Stimulated activated CD4-positive, alpha-beta T cell treated with anti-CD3 and anti-CD28 coated beads, Interleukin-4, amount 100 ng/mL, for 1 hour (primary cell): ENCODE measurements at places on chromosomes 5 and 9.

DNA sequence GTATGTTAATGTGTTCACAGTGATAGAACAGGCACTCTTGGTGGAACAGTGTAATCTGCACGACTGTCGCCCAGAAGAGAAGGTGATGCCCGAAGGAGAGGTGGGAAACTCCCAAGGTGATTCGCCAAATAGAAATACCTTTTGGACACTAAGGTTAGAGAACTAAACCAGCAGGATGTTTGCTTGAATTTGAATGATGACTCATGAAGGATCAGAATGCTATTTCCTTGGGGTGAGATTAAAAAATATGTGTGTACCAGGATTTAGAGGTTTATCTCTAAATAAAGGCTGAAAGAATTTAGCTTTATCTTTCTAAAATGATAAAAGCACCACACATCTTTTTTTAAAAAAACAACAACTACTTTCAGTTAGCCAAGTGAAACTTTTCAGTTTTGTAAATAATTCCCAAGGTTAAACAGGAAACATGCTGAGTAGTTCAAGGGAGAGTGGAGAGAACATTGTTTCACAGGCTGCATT is 297.4 kb upstream of the TAS2R1 start:
- no peak for DNase-seq

GRCh38 chr5:9502050-9502834 is 43.6 kb downstream of the SEMA5A start:
- DNase-seq, result no peak

DNA sequence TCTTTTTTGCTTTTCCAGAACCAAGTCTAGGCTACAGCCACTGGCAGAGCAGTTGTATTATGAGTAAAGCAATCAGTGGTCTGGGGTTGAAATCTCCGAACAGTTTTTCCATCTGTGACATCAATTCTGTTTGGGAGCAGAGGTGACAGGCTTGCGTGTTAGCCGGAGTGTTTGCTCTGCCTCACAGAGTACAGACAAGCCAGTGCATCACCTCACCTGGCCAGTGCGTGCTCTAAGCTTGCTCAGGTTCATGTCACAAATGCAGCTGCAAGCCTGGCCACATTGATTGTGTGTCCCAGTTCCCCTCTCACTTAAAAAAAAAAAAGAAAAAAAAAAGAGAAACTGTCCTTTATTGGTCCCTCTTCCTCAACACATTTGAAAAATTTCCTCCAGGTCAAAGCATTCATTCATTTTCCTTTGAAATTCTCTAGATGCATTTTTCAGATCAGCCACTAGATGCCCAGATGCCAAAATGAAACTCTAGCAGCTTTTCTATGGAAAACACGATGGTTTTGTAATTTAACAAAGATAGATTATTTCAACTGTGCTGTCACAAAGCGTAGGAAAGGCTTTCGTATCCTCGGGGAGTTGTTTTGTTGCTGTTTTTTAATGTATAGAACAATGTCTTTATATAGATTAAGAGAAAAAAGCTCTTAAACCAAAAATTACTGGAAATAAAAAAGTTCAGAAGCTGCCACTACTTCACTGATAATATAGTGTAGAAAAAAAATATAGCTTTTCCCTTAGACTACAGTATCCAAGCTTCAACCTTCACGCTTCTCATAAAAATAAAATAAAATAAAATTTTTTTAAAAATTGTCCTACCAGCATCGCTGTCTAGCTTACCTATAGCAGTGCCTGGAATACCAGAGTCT is 585.5 kb downstream of the TLE1 start:
- no peak for DNase-seq

GRCh38 chr9:116760636-116761035 is 73.5 kb downstream of the TRIM32 start:
- DNase-seq, result no peak

DNA sequence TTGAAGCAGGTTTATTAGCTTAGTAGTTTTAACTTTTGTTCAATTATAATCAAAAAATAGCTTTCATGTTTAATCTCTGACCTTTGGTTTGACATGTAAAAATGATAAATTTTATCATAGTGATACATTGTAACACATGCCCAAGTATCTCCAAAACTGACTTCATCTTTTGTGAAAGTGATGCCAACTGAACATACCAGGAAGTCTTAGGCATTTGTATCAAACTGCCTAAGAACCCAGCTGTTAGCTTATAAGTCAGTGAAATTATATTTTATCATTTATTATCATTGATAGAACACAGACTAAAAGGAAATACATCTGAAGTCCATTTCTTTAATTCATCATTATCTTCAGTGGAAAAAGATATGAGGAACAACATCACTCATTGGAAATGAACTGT is 39.1 kb downstream of the NIPBL start:
- DNase-seq, result no peak

DNA sequence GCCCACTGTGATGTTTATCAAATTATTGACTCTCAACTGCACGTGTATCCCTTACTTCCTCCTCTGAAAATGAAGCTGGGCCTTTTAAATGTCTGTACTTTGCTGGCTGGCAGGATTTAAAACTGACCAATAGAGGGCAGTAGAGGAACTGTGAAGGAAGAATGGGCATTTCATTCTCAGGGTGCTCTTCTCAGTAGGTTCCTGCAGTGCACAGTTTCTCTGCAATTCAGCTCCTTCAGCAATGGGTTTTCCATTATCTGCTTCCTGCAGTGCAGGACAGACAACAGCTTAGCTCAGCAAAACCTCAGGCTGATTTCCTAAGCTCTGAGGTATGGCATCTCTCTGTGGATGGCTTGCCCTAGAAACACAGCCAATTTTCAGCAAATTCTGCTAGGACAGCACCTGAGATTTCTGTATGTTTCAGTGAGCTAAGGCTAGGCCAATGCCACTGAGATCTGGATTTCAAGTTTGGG is 298.4 kb upstream of the PRDM9 start:
- no peak for DNase-seq

GRCh38 chr5:144644317-144644716 is 473.6 kb downstream of the KCTD16 start:
- no peak for DNase-seq

- DNase-seq, result no peak
These were observed 251.7 kb upstream of the PANK3 start for GRCh38 chr5:168830833-168831232.

DNA sequence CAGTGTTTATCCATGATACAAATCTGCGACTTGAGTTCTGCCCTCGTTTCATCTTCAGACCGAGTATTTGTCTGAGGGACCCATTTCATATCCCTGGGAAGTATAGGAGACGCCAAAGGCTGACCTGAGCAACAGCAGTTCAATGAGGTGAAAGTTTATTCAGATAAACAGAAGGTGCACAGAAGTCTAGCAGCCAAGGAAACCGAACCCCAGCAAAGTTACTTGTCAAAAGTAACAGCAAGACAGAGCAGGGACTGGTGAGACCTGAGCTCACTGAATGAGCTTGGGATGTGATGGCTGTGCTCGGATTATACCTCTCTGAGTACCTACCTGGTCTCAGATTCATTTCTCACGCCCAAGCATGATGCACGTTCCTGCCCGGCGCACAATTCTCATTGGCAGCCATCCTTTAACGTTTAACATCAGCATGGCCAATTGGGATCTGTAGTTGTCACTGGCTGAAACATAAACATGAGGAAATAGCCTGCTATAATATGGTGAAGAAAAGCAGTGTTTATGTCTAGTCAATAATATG is 599 bp downstream of the LYRM7 start:
- DNase-seq, result no peak

- no peak for DNase-seq
These were observed 25.4 kb downstream of the SREK1 start for GRCh38 chr5:66169534-66169933.

- DNase-seq, result no peak
These were observed 23.9 kb downstream of the ADCY2 start for GRCh38 chr5:7419846-7420245.

DNA sequence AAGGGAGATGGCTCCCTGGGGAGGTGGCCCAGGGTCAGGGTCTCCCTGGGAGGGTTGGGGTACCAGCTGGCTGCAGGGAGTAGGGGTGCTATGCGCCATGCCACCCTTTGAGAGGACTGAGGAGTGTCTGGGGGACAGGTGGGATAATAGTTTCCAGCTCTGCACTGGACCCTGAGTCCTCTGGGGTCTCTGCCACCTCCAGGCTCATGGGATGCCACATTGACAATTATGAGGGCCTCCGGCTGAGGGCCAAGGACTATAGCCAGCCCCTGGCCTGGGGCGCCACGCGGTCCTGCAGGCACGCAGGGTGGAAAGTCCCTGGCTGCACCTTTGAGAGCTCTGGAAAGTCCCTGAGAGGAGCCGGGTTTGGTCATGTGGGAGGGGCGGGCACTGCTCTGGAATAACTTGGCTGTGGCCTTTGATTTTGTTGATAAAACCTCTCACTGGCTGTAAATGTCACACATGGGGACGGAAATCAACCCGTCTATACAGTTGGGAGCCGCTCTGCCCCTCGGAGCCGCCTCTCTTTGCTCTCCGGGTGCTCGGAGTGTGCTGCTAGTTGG is 16.0 kb downstream of the TRAF2 start:
- peak; percentile 84 for DNase-seq

- DNase-seq, result no peak
These were observed 399.7 kb downstream of the TLE1 start for GRCh38 chr9:81289622-81290021.

GRCh38 chr5:100901821-100902341 is 1.2 kb downstream of the ST8SIA4 start:
- peak; percentile 33 for DNase-seq

DNA sequence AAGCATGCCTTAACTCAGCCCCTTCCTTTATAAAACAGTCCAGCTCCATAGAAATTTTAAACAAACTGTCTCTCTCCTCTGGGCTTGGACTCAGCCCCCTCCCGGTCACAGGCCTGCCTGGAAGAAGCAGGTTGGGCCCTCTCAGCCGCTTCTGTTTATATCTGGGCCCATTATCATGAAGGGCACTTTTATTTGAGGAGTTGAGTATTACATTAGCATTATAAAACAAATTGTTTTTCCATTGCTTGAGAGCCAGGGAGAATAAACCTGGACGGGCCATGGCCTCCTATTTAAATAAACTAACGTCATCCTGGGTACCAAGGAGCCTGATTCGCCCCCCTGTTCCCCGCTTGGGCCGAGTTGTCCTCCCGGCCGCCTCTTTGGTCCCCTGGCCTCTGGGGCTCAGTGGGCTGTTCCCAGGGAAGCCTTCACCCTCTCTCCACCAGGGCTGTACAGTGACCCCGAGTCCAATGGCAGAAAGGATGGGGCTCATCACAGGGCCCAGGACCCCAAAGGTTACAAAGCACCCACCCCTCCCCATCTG is 13.2 kb downstream of the IRX2 start:
- DNase-seq, result no peak

DNA sequence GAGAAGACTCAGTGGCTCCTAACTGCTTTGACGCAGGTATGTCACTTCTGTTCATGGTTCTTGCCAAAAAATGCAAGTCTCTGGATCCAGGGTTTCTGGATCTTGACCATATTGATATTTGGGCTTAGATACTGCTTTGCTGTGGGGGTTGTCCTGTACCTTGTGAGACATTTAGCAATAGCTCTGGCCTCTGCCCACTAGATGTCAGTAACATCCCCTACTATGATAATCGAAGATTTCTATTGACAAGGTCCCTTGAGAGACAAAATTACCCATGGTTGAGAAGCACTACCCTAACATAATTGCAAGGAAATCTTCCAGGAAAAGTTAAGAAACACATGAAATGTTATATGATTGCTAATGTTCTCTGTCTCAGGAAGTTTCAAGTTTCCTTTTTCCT is 285.4 kb downstream of the TMEM232 start:
- DNase-seq, result no peak

- no peak for DNase-seq
These were observed 56.7 kb upstream of the NXNL2 start for GRCh38 chr9:88478246-88478645.

GRCh38 chr5:58040044-58040443 is 419.8 kb downstream of the PLK2 start:
- DNase-seq, result no peak

DNA sequence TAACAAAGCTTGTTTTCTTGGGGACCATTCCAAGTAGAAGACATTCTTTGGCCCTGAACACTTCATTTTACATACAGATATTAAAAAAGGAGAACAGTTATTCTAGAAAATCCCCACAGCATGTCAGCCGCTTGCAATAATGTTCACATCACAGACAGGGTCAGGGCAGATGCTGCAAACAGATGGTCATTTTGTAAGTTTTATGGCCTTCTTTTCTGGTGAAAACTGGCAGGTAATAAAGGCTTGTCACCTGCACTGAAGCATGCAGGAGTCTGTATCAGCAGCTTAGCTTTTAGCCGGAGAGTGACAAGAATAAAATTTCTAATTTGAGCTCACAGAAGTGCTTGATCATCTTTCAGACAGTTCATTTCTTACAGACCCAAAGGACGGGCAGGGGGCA is 220.9 kb upstream of the DAP start:
- DNase-seq, result no peak

GRCh38 chr9:97562542-97562941 is 61.1 kb downstream of the TMOD1 start:
- no peak for DNase-seq

- DNase-seq, result no peak
These were observed 117.8 kb downstream of the MAST4 start for GRCh38 chr5:66713998-66714397.

- no peak for DNase-seq
These were observed 21.1 kb upstream of the ZNF622 start for GRCh38 chr5:16486711-16487111.

DNA sequence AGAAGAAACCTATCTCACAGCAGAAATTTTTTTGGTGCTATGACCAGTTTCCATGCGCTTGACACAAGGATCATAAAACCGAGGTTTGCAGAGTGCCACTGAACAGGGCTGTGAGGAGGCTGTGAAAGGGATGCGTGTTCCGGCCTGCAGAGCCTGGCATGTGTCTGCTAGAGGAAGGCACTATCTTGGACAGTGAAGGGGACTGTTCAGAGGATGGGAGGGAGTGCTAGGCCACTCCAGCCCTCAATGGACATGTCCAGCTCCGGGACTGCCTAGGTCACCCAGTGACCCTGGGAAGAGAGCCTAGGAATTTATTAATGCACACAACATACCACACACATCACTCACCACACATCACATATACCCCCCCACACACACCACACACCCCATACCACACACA is 275.9 kb downstream of the GADD45G start:
- DNase-seq, result no peak

DNA sequence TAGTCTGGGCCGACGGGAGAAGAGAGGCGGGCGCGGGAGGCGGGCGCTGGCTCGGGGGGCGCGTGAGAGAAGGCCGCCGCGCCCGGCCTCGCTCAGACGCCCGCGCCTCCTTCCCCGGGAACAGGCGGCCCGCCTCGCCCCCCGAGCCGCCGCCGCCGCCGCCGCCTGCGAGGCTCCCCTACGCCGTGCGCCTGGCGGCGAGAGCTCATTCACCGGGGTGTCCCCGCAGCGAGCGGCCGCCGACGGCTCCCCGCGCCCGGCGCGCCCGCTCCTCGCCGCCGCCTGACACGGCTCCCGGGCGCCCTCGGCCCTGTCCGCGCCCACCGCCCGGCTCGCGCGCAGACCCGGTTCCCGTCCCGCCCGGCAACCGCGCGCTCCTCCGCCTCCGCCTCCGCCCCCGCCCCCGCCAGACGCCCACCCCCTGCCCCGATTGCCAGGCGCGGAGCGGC is at the start of gene GNAQ:
Gene GNAQ, minus strand, starts transcription at position 368 of the 449 bp plus-strand sequence. CDS start 576 bp downstream, outside the sequence.
- DNase-seq, result peak; percentile 45

- no peak for DNase-seq
These were observed 113.5 kb upstream of the PCA3 start for GRCh38 chr9:76650692-76651091.
